ENCODE measurements at places on chromosomes 6 and 20.

DNA sequence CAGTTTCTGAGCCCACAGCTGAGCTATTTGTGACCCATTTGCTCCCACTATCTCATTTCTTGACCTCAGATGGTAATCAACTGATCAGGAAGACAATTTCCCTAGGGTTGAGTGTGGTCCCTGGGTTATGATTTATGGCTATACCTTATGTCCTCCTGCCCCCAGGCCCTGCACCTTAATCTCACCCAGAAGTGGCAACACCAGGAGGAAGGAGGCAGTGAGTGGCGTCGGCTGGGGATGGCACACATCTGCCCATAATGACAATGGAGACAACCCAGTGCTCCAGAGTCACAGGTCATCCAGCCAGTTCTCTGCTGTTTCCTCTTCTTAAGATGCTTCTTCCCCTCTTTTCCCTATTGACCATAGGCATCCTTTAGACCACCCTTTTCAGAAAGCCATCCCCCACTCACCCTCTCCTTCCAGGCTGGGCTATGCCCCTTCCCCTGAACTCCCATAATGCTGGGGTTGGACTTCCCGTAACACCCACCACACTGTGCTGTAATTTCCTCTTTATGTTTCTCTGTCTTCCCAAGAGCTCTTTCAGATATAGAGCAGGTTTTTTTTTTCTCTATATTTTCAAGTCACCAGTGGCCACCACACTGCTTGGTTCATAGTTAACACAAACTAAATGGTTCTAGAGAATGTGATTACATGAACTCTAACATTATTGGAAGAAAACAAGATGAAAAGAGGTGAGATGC lies 8.0 kb downstream of the TRIM10 start:
- DNase-seq, result no peak

GRCh38 chr6:113414511-113414910 lies 442.6 kb upstream of the MARCKS start:
- no peak for DNase-seq

DNA sequence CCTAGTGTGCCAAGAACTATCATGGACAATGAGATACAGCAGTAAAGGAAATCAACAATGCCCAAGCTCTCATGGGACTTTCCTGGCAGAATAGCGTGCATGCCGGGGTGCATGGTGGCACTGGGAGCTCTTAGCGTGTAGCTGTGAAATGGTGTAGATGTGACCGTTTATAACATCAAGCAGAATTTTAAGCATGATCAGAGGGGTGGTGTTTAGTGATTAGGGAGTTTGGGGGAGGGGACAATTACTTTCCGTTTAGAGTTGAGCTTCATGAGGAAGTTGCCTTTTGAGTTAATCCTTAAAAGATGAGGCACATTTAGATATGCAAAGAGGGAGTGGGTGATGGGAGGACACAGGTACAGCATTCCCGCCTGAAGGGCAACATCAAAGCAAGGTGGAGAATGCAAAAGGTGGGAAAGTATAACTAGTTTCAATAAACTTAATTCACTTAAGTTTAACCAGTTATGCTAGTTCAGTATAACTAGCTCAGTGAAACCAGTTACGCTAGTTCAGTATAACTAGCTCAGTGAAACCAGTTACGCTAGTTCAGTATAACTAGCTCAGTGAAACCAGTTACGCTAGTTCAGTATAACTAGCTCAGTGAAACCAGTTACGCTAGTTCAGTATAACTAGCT lies 661.6 kb downstream of the QKI start:
- DNase-seq, result no peak

DNA sequence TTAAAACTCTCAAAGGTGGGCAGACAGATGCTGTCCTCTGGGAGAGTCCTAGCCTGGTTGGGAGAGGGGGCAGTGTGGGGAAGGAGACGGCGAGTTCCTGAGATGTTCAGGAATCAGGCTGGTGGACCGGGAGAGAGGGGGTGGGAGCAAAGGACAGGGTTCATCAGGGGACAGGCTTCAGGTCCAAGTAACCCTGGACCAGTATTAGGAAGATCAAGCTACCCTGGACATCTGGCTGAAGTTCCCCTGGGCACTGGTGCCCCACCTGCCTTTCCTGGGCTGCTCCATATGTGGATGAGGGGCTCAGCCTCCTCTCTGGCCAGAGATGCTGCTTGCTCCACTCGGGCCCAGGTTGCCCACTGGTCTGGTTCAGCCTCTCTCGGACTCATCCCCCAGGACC lies 1.1 kb upstream of the IP6K3 start:
- no peak for DNase-seq

DNA sequence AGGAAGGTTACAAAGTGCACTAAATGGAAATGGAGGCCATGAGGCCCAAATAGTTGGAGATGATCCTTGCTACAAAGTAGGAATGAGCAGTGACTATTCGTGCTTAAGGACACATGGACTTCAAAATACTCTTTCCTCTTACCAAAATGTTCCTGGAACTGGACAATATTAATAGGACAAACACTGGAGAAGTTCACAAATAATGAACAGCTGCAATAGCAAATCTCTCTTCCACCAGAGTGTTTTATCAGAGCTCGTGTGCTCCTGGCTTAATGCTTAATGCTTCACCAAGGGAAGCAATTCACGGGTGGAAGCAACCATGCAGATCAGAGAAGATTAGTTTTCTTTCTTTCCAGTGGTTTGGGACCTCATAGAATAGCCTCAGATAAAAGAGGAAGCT lies 435.4 kb downstream of the BCKDHB start:
- no peak for DNase-seq

- DNase-seq, result peak; percentile 30
These were observed 173.4 kb downstream of the PLCB1 start for GRCh38 chr20:8305449-8305978.

DNA sequence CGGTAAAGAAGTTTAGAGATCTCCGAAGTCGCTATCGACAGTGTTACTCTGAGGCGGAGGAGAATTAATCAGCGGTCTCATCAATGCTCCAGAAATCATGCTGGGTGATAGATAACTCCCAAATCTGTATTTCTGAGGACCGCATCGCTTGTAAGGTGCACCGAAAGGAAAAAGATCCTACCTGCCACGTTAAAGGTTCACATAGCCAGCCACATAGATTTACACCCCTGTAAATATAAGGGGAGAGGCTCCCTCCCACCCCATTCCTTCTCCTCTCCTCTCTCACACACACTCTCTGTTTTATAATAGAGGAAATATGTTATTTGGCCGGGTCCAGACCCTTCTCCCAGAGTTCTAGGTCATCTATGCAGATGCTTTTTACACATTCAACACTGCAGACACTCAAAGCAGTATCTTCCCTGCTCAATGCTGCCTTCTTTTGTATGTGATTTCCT lies 620 bp upstream of the DEK start:
- no peak for DNase-seq

DNA sequence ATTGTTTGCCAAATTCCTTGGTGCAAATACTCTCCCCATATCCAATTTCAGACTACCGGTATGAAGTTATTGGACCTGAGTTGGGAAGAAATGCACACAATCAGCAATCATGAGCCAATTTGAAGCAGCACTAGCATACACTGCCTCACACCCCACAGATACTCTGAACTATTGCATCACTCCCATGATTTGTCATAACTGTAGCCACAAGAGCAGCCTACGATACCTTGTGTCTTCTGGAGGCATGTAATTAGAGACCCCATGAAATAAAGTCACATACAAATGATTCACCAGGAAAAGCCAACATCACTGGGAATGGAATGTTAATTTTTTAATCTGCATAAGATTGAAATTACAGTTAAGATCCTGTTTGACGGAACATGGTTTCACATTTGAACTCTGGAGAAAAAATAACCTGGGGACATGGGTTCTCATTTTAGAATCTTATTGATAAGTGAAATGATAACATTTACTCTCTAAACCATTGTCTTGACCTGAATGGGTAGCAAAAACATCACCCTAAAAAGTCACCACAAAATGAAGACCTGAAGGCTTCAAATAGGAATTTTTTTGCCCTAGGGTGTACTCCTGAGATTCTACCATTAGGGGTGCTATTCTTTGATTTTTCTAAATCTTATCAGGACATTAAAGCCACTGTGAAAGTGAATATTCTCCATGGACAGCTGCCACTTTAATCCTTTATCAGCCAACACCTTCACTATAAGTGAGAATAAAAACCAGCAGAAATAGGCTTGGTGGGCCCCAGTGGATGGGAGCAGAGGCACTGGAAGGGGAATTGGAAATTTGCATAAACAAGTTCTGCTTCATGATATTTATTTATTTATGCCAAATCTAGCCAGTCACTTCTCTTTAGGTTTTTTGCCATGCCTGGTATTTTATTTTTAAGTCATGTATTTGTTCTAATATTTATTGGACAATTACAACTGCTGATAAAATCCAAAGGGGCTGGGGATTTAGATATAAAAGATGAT lies 34.5 kb upstream of the HBS1L start:
- DNase-seq, result no peak

DNA sequence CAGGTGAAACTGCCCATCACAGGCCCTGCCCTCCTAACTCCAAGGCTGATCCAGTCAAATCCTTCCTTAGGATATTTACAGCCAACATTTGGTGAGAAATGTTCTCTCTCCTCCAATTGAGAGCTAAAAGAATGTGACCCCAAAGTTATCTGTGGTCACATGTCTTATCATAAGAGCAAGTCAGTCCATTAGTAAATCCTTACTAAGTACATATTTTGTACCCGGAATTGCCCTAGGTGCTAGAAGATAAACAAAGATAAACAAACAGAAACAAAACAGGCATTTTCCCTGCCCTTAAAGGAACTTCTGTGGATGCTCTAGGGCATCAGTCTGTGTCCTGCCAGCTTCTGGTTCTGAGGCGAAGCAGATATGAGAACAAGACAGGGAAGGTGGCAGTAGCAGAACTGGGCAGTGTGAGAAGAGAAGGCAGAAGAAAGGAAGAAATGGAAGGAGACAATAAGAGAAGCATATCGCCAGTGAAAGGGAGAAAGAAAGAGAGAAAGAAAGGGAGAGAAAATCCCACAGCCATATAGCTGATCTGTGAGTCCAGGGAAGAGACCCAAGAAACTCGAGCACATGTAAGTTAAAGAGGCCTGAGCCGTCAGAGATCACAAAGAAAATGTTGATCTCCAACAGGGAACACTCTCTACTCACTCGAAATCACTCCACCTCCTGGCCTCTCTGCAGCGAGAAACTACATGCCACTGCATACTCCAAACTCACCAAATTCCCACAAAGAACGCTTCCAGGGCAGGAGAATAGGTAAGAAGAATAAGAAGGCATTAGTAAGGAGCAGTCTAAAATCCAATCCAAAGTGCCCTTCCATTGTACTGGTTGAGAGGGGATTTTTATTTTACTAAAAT lies 41.7 kb downstream of the CDK5RAP1 start:
- DNase-seq, result no peak

GRCh38 chr6:109508166-109508860 lies 25.3 kb upstream of the ZBTB24 start:
- no peak for DNase-seq

- no peak for DNase-seq
These were observed 66.9 kb downstream of the GMPR start for GRCh38 chr6:16305246-16305725.

- DNase-seq, result no peak
These were observed 2.0 kb downstream of the TSBP1 start for GRCh38 chr6:32369660-32370059.

DNA sequence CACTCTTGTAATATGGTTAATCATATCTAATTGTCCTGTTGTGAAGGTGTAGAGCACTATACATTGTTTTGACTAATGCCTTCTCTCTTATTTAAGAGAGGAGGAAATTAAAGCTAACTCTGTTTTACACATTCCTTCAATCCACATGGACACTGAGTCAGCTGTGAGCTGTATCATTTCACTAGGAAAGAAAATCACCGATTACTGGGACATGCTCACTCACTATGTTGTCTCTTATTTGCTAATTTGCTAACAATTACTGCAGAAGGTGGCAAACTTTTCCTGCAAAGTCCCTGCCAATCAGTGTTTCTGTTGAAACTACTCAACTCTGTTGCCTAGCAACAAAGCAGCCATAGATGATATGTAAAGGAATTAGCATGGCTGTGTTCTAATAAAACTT lies 98.2 kb downstream of the BCAS1 start:
- DNase-seq, result no peak

DNA sequence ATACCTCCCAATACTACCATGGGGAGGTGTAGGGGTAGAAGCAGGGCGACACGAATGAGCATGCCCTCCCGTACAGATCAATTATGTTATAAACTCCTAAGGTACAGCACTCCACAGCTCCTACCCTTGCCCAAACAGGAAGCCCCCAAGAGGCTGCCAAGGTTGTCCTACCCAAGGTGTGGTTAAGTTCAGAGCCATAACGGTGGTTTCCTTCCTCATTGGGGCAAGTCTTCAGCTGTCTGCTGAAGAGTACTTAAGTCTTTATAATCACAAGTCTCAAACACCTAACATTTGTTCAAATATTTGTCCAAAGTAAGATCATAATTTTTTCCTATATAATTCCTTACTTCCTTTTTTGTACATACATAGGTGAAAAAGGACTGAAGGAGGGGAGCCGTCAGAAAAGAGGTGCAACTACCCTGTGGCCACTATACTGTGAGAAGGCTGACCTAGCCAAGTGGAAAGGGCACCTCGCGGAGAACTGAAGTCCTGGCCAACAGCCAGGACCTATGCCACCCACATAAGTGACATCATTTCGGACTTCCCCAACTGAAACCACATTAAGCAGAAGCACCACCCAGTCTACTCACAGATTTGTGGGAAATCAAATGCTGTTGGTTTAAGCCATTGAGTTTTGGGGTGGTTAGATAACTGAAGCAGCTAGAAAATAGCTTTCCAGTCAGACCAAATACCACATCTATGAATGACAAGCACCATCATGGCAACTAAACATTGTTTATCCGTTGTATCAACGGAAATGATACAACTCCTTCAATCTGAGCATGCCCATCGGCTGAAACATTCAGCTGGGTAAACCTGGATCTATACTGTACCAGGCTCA lies 2.9 kb upstream of the RAB22A start:
- DNase-seq, result no peak

DNA sequence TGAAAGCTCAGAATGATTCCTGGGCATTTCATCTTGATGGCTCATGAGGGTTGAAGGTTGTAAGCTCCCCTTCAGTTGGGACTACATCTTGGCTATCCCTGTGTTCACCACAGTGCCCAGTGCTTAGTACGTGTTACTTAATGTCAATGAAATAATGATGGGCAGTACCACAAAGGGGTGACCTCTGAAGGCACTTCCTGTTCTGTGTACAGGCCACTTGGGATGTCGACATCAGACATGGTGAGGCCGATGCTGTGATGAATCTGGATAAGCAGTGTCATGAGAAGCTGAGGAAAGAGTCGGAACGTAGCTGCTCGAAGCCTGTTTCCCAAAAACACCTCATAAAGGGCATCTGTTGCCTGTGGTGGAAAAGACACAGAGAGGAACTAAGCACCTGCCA lies 27.6 kb upstream of the RBL1 start:
- DNase-seq, result no peak

DNA sequence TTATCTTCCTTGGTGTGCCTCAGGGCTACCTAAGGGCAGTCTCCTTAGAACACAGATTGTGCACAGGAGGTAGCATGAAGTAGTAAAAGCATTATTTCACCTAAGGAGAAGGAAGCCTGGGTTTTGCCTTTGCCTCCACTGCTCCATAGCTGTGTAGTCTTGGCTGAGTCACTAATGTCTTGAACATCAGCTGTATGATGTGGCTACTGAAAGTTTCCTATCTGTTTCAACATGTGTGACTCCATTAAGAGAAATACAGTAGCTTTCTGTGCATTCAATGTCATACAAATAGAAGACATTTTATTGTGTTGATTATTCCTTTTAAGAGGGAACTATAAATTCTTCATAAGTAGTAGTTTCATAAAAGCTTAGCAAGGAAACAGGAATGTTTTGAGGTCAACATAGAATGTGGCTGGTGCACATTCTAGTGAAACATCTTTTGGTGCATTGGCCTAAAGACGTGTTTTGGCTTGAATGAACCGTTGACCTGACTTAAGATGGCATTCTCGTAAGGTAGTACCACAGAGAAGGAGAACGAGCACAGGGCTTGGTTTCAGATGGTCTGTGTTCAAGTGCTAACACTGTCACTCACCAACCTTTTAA lies 70.6 kb downstream of the CTNNBL1 start:
- DNase-seq, result no peak
